ENCODE measurements at places on chromosomes 5 and 9.

DNA sequence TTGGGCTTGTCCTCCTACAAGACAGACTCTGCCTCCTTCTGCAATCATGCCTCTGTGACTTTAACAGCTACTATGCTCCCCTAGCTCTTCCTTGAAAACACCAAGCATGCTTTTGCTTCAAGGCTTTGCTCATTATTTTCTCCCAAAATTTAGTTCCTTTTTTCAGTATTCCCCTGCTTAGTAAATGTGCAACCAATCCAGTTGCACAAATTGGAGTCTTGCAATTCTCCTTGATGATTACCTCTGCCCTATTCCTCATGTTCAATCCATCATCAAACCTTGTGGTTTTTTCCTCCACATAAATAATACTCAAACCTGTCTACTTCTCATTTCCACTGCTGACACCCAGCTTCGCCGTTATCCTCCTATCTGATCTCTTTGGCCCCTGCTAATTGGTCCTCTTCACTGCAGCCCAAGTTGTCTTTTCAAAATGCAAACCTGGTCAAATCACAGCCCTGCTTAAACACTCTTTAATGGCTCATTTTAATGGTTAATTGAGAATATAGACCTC lies 296.3 kb downstream of the CWC27 start:
- no peak for DNase-seq

- no peak for DNase-seq
Measured at GRCh38 chr5:136598802-136599404, 233.6 kb upstream of the TRPC7 start.

GRCh38 chr9:20940447-20941173 lies 90.8 kb downstream of the HACD4 start:
- no peak for DNase-seq

DNA sequence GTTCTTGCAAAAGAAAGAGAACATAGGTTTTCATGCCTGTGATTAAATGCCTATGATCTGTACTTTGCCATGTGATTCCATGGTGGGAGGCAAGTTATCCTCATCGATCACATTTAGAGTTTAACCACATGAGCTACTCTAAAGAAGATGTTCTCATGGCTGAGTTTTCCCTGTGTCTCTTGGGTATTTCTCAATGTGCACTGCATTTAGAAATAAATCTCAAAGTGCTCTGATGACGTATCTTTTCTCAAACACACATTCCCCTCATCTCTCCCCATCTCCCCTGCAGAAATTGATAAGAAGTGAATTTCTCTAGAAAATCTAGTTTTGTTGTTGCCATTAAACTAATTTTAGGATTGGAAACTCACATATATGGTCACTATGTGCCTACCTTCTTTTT lies 282.2 kb downstream of the SEMA5A start:
- no peak for DNase-seq

DNA sequence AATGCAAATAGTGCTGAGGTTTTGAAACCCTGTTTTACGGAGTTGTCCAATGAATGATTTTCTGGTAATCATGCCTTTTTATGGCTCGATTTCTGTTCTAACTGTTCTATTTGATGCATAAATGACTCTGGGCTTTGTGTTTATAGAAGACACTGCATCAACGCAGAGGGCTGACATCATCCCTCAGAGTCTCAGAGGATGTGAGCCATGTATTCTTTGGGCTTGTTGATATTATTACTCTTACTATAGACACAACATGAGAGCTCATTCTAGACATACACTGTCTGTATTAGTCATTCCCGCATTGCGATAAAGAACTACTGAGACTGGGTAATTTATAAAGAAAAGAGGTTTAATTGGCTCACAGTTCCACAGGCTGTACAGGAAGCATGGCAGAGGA lies 31.6 kb downstream of the CDH6 start:
- DNase-seq, result no peak

DNA sequence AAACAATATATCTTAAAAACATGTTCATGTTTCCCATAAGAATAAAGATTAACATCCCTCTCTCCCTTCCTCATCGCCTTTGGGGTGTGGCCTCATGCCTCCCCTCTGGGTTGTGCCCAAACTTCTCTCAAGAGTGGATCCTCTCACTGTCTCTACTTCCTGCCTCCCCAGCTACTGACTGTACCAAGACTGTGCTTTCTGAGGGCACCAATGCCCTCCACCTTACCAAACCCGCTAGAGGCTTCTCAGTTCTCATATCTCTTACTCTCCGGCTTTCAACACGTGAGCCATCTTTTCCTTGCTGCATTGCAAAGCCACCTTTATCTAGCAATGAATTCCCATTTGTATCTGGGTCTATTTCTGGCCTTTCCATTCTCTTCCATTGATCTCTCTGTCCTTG lies 34.4 kb upstream of the KCNIP1 start:
- DNase-seq, result no peak

- no peak for DNase-seq
Measured at GRCh38 chr5:174355208-174355612, 309.7 kb downstream of the NSG2 start.

- no peak for DNase-seq
Measured at GRCh38 chr5:157610990-157611389, 35.4 kb upstream of the ADAM19 start.

DNA sequence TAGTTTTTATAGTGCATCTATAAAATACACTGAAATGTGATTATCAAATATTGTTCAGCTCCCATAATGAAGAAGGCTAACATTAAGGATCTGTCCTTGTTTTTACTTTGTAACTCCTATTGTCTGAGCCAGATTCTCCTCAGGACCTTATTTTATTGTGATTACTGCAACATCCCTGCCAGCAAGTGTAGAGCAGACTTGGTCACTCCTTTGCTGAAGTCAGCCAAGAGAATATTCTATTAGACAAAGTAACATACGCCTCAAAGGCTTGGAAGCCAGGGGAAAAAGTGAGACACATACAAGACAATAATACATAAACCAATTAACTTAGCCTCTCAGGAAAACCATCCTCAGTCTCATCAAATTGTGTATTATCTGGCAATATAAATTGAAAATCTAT lies 269.6 kb downstream of the ARL15 start:
- DNase-seq, result no peak

DNA sequence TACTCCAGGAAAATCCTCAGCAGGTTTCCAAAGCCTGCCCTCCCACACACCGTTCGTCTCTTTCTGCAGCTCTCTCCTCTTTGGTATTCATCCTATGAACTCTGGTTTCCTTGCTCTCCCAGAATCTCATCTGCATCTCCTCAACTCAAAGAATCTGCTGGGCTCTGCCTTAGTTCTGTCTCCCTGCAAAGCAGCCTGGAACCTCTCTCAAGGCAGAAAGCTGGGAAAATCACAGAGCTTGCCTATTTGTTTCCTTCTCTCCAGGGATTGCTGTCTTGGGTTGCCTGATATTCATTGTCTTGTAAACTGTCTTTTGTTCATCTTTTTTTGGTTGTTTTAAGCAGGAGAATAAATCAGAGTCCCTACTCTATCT lies 5.3 kb upstream of the ERAP2 start:
- no peak for DNase-seq

- DNase-seq, result no peak
Measured at GRCh38 chr5:95799191-95799835, 23.2 kb downstream of the GLRX start.

DNA sequence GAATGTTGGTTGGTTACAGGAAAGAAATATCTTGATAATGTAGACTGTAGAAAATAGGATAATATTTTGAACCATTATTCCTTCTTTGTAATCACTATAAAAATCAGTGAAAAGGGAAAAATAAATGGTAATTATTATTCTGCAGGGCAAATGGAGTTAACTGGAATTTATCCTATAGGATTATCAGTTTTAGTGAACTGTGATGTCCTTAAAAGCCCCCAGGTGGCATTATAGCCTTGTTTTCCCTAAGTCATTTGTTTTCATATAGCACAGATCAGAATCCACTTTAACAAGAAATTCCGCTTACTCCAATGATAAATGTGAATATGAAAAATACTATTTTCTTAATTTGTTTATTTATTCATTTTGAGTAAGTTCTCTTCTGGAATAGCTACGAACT lies 26.2 kb upstream of the WDR41 start:
- DNase-seq, result no peak

- DNase-seq, result no peak
Measured at GRCh38 chr5:135916638-135917263, 21.1 kb upstream of the IL9 start.

- DNase-seq, result no peak
Measured at GRCh38 chr5:59143926-59144333, 561.1 kb downstream of the RAB3C start.

DNA sequence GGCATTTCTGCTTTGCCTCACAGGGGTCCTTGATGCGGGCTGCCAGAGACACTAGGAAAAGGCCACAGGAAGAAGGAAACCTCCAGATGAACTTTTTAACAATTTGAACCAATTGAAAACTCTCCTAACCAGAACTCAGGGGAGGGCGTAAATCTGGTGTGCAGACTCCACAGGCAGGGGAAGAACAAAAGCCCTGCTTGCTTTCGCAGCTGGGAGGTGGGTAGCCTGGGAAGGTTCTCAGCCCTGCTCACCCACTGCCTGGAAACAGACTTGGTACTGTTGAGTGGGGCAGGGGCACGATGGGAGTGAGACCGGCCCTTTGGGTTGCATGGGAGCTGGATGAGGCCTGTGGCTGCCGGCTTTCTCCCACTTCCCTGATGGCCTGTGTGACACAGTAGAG lies 237.8 kb upstream of the TLE4 start:
- no peak for DNase-seq

GRCh38 chr5:124153588-124153987 lies 592.9 kb downstream of the ZNF608 start:
- no peak for DNase-seq

- DNase-seq, result no peak
Measured at GRCh38 chr5:102971676-102972293, 148.2 kb downstream of the GIN1 start.

DNA sequence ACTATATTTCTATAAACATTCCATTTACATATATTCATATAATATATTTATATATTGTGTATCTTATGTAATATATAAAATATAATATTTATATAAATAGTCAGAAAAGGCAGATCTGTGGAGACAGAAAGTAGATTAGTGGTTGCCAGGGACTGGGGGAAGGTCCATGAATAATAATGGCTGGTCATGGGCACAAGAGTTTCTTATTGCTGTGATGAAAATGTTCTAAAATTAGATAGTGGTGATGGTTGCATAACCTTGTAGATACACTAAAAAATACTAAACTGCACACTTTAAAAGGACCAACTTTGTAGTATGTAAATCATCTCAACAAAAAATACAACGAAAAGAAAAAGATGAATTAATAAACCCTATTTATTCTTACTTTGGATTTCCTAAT lies 47.3 kb downstream of the NUP155 start:
- DNase-seq, result no peak

DNA sequence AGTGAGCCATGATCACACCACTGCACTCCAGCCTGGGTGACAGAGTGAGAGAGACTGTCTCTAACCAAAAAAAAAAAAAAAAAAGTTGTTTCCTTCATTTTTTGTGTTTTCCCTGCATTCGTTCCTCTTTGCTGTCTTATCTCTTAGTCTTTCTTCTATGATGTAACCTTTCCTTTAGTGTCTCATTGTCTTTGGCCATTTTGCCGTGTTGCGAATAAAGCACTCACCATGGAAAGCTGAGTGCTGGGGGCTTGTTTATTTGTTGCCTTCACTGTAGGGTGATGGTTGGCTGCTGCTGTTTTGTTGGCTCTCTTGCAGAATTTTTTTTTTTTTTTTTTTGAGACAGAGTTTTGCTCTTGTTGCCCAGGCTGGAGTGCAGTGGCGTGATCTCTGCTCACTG lies 7.7 kb downstream of the EHMT1 start:
- DNase-seq, result no peak

- no peak for DNase-seq
Measured at GRCh38 chr5:95843733-95844223, 21.3 kb upstream of the GLRX start.

DNA sequence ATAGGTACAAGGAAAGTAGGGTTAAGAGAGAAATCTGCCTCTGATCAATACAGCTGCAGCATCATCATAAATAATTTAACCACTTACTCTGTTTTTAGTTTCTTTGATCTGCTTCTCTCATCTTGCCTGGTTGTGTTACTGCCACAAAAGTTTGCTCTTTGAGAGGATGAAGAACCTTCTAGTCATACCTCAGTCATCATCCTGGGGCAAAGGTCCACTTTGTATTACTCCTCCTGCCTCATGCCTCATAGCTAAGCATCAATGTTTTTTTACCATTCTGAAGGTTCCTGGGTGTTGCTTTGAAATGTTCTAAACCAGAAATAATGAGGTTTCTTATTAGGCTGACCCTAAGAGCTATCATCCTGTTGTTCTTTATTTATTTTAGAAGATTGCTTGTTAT lies 17.1 kb upstream of the TRIM36 start:
- DNase-seq, result no peak

DNA sequence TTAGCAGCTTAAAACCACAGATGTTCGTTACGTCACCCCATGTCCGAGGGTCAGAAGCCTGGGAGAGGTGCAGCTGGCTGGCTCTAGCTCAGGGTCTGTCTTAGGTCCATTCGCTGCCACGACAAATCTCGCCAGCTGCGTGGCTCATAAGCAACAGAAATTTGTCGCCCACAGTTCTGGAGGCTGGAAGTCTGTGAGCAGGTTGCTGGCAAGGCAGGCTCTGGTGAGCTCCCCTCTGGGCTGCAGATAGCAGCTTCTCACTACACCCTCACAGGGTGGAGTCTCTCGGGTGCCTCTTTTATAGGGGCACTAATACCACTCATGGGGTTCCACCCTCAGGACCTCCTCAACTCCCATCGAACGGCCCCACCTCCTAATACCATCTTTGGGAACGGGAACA lies 40.1 kb upstream of the FCN2 start:
- DNase-seq, result no peak

GRCh38 chr5:142737179-142737578 lies 33.0 kb upstream of the ARHGAP26 start:
- DNase-seq, result no peak

DNA sequence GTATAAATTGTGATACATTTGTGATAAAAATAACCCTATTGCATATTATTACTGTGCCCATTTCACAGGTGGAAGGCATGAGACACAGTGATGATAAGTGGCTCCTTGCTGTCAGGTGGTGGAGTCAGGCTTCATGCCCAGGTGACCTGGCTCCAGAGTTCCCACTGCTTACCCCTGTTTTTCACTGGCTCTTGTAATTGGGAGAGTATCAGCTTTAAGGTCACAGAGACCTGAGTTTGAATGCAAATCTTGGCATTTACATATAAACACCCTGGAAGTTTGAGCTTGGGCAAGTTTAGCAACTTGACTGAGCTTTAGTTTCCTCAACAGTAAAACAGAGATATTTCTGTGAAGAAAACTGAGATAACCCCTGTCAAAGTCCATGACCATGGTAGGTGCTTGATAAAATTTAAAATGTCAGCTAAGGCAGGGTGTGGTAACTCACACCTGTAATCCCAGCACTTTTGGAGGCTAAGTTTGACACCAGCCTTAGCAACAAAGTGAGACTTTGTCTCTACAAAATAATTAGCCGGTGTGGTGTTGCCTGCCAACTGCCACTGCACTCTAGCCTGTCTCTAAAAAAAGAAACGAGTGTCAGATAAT lies 29.2 kb downstream of the MAT2B start:
- no peak for DNase-seq

All from GM12891 (cell line).